ENCODE measurements at places on chromosomes 2 and 18.
A peak's percentile ranks its signal among the peaks of the same experiment; 100 is the strongest.

- DNase-seq: no peak
Observed at GRCh38 chr2:8767324-8767723, 70.1 kb downstream of the KIDINS220 start.

GRCh38 chr2:157866202-157866601 lies 9.9 kb downstream of the ACVR1 start:
- peak; percentile 42 for DNase-seq

GRCh38 chr2:35591886-35592285 lies 763.7 kb upstream of the CRIM1 start:
- DNase-seq: no peak

- DNase-seq: peak; percentile 97
Observed at GRCh38 chr2:237156857-237157779, 71.4 kb downstream of the COPS8 start.

DNA sequence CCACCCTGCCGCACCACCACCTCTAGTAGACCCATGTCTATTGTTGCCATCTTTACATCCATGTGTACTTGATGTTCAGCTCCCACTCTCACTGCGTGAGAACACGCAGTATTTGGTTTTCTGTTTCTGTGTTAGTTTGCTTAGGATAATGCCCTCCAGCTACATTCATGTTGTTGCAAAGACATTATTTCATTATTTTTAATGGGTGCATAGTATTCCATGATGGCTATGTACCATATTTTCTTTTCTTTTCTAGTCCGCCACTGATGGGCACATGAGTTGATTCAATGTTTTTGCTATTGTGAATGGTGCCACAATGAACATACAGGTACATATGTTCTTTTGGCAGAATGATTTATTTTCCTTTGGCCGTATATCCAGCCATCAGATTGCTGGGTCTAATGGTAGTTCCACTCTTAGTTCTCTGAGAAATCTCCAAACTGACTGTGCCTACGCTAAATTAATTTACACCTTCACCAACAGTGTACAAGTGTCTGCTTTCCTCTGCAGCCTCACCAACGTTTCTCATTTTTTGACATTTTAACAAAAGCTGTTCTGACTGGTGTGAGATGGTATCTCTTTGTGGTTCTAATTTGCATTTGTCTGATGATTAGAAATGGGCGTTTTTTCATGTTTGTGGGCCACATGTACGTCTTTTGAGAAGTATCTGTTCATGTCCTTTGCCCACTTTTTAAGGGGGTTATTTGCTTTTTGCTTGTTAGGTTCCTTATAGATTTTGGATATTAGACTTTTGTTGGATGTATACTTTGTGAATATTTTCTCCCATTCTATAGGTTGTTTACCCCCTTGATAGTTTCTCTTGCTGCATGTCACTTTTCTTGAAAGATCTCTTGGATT lies 10.5 kb upstream of the ZNF513 start:
- no peak for DNase-seq

DNA sequence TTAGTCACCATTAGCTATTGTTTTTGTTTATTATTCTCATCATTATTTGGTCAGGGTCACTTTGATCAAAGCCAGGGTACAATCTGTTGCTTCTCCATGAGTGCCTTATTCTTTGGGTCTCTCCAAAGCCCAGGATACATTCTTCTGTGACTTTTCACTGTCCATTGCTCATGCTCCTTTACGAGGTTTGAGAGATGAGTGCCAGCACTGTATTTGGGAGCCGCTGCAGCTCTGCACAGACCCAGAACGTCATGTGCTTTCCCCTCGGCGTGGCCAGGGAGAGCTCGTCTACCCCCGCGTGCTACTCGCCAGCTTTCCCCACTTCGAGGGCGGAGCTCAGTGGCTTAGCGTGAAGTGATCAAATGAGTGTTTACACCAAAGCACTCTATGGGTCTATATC lies 123.7 kb downstream of the COL6A3 start:
- DNase-seq: no peak

GRCh38 chr2:190947711-190948251 lies 66.2 kb downstream of the STAT1 start:
- DNase-seq: peak; percentile 34

- DNase-seq: no peak
Observed at GRCh38 chr2:12602661-12603060, 114.1 kb upstream of the TRIB2 start.

GRCh38 chr2:233691443-233692433 lies 952 bp upstream of the UGT1A6 start:
- no peak for DNase-seq

GRCh38 chr2:141692829-141693228 lies 438.0 kb downstream of the LRP1B start:
- DNase-seq: no peak

- DNase-seq: no peak
Observed at GRCh38 chr2:228597032-228597431, 415.5 kb upstream of the SPHKAP start.

DNA sequence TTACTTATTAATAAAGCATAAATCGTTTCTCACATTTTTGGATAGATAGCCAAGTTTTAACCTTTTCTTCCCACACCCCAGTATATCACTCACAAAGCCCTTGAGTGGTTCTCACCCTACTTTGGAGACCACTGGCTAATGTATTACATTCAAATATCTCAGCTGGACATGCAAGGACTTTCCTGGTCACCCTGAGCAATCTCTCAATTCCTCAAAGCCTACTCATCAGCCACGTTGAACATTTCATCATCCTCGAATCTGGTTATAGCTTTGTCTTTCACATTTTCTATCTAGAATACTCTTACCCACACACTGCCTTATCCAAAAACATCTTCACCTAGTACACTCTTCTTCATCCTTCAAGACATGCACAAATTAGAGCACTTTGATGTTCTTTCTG lies 71.1 kb upstream of the MAPRE2 start:
- DNase-seq: no peak

GRCh38 chr2:46547223-46548102 lies 68.1 kb downstream of the TMEM247 start:
- no peak for DNase-seq

DNA sequence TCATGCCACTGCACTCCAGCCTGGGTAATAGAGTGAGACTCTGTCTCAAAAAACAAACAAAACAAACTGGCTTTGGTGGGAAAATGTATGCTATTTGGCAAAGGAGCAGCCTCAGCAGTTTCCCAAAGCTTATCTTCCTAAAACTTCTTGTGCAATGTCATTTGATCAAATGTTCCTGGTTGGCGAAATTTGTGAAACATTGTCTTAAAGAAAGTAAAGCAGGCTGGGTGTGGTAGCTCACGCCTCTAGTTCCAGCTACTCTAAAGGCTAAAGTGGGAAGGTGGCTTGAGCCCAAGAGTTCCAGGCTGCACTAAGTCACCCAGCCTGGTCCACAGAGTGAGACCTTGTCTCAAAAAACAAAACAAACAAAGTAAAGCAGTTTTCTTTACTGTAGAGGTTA lies 17.3 kb upstream of the TAF4B start:
- DNase-seq: no peak

All from brain pericyte (primary cell).